ENCODE measurements at places on chromosomes 12 and 14.

DNA sequence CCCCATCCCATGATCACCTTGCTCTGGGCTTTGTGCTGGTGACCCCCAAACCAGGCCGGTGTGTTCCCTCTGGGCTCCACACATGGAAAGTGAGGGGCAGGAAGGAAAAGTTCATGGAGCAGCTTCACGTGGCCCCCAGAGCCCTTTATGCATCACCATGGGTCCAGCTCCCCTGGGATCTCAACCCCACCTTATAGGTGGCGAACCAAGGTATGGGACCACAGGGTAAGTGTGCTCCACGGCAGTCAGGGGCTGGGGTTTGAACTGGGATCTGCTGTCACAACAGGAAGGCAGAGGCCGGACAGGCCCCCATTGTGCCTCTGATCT lies 7.4 kb upstream of the BEGAIN start:
- DNase-seq: no peak

DNA sequence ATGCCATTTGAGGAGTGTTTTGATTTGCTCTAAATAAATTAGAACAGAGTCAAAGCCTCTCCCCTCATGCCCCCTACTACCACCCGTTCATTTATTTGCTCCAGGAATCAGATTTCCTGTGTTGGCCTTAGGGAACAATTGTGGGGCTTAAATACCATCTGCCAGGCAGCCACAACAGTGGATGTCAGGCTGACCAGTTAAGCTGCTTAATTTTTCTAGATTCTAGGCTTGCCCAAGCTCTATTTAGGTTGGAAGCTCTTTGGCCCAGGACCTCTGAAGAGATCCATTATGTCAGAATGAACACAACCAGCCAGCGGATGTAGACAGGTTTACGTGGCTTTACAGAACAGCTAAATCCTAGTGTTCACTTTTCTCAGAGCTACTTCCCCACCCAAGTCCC lies 1.0 kb upstream of the TIMELESS start:
- no peak for DNase-seq

GRCh38 chr14:61517911-61518384 lies 177.4 kb upstream of the HIF1A start:
- DNase-seq: no peak

- no peak for DNase-seq
Measured at GRCh38 chr12:65460063-65460462, 181.6 kb downstream of the MSRB3 start.

DNA sequence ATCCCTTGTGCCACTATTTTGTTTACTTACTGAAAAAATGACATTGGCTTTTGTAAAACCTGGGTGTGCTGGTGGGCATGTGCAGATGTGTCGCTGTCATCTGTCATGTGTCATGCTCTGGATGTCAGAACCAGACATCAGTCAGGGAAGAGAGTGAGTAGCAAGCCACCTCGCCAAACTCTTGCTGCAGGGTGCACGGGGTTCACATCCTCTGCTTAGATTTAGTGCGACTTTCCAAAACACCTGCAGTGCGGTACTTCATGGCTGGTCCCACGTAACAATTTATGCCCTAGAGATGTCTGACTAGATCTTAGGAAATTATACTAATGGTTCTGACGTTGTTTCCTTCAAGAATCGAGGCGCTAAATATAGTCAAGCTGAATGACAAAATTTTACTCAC lies 106.7 kb downstream of the CRADD start:
- DNase-seq: no peak

GRCh38 chr14:60634153-60634552 lies 15.1 kb downstream of the SIX1 start:
- no peak for DNase-seq

DNA sequence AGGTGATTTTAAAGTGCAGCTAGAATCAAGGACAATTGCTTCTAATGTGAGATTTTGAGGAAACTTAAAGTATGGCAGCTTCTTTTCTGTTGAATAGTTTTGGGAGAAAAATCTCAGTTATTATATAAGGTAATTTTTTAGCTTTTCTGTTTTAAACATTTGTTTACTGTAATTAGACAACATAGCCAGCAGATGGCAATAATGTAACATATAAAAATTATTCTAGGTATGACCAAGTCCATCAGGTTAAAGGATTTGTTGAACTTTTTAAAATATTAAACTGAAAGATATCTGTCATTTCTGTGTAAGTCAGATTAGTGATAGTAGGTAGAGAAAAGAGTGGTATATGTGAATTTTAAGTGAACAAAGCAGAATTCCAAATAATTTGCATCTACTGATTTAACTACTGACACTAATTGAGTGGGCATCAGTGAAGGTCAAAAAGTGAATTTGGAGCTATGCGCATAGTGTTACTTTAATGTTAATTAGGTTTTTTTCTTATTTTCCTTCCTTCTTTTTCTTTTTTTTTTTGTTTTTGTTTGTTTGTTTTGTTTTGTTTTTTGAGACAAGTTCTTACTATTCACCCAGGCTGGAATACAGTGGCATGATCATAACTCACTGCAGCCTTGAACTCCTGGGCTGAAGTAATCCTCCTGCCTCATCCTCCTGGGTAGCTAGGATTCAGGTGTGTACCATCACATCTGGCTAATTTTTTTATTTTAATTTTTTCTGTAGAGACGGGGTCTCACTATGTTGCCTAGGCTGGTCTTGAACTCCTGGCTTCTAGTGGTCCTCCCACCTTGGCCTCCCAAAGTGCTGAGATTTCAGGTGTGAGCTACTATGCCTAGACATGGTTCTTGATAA lies 18.6 kb downstream of the PRORP start:
- no peak for DNase-seq

GRCh38 chr14:39488600-39488999 lies 56.4 kb upstream of the FBXO33 start:
- DNase-seq: no peak

DNA sequence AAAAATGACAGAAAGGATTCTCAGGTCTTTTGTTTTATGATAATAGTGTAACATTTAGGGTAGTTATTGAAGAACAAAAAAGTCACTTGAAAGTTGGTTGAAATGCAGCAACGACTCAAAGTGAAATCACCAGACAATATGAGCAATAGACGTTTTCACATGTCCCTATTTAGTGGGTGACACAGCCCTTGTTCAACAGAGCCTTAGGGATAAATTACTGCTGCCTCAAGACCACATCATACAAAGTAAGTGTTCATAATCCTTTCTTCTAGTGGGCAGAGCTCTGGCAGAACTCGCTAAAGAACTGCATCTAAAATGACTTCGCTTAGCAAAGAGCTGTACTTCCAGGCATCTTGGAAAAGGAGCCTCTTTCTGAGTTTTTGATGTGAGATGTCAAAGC lies 128.5 kb upstream of the LMNTD1 start:
- DNase-seq: no peak

GRCh38 chr12:105337391-105337790 lies 6.9 kb downstream of the C12orf75 start:
- no peak for DNase-seq

- DNase-seq: peak; percentile 54
Measured at GRCh38 chr12:67647799-67648520, 585 bp upstream of the DYRK2 start.

GRCh38 chr12:67714648-67715047 lies 66.1 kb downstream of the DYRK2 start:
- DNase-seq: no peak

- DNase-seq: no peak
Measured at GRCh38 chr12:42144158-42144407, 591 bp downstream of the GXYLT1 start.

DNA sequence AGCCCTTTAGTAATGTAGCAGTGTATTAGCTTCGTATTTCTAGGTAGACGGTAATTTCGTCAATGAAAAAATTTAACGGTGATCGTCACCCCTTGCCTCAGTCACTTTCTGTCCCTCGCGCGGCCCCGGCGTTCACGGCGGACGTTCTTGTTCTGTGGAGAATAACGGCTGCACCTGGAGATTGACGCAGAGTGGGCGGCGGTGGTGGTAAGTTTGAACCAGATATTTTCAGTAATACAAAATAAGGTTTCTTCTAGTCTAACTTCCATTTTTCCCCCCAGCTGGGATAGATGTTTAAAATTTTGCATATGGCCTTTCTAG lies 341 bp downstream of the ZNF10 start:
- peak; percentile 16 for DNase-seq

- peak; percentile 29 for DNase-seq
Measured at GRCh38 chr14:54642801-54643695, 76.1 kb downstream of the SAMD4A start.

GRCh38 chr14:35336494-35337268 lies 44.5 kb downstream of the PSMA6 start:
- no peak for DNase-seq

- DNase-seq: no peak
Measured at GRCh38 chr14:73680821-73681220, 33.4 kb downstream of the PNMA1 start.

- no peak for DNase-seq
Measured at GRCh38 chr12:21913823-21914222, 27.4 kb downstream of the ABCC9 start.

GRCh38 chr12:89753997-89754396 lies 45.4 kb upstream of the ATP2B1 start:
- DNase-seq: no peak

DNA sequence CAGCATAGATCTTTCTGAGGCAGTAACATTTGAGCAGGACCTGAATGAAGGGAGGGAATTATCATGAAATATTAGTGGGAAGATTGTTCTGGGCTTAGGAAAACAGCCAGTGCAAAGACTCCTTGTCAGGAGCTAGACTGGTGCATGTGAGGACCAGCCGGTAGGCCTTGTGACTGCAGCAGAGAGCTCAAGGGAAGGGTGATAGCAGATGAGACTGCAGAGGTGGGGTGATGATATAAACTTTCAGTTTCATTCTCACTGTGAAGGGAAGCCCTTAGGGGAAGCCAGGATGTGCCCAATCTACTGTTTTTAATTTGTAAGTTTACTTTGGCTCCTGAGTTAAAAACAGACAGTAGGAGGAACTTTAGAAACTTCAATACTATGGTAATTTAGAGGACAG lies 12.4 kb downstream of the IL22 start:
- DNase-seq: peak; percentile 81

GRCh38 chr12:72465940-72466630 lies 193.9 kb downstream of the TRHDE start:
- DNase-seq: no peak

GRCh38 chr14:67996235-67996634 lies 176.7 kb downstream of the RAD51B start:
- no peak for DNase-seq

DNA sequence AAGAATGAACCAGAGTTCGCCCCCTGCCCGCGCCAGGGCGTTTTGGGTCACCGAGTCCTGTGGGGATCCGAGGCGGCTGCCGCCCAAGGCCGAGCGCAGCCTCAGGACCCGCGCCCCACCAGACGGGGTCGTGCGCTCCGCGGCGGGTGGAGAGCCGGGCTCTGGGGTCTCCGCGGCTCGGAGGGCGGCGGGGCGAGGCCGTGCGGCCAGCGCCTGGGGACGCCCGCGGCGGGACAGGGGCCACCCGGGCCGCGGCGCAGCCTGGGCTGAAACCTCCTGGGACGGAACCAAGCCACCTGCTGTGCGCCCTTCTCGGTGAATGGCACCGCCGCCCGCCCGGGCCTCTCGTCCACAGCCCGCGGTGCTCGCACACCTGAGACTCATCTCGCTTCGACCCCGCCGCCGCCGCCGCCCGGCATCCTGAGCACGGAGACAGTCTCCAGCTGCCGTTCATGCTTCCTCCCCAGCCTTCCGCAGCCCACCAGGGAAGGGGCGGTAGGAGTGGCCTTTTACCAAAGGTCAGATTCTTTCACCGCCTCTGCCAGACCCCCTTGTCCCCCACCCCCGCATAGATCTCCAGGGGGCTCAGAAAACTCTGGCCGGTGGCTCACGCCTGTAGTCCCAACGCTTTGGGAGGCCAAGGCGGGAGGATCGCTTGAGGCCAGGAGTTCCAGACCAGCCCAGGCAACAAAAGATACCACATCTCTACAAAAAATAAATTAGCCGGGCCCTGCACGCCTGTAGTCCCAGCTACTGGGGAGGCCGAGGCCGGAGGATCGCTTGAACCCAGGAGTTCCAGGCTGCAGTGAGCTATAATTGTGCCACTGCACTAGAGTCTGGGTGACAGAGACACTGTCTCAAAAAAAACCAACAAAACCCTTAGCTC lies 901 bp downstream of the B3GNT4 start:
- DNase-seq: peak; percentile 38

DNA sequence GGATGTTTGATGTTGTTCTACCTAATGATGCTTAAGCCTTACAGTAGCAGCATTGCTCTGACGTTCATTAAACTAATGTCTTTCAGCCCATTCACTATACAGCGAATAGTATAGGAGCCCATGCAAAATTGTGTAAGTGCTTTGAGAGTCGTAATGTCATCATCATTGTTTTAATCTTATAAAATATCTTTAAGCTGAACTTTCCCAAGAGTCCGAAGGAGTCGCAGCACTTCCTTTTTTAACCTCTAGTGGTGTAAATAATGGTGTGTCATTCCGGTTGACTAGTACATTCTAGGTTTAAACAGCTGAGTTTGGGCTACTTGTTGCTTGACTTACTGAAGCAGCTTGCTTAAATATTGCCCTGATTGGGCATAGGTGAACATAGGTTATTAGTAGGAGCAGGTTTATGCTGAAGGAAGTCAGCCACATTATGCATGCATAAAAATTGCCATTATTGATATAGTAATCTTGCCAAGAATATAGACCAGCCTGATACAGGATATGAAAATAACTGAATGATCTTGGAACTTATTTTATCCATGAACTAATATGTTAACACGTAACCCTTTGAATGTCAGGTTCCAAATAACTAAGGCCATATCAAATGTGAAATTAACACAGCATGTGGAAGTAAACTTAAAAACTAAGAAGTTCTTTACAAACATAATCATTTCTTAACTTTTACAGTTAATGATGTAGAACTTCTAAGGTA lies 2.6 kb downstream of the WNK1 start:
- DNase-seq: peak; percentile 61

DNA sequence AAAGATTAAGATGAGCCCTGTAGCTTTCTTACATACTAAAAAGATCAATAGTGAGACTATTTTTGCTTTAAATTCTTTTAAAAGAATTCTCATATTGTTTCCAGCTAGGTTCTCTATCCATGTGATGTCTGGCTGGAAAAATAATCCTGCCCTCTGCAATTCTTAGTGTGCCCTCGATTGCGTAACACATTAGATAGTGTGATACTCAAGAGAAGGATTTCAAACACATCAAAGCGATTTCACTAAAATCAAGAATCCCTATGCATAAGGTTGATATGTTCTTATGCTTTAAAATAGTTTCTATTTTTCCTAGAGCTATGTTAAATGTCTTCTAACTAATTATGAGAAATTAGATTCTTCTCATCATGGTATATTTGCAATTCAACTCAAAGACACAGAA lies 127.3 kb upstream of the PLEKHA5 start:
- DNase-seq: no peak

DNA sequence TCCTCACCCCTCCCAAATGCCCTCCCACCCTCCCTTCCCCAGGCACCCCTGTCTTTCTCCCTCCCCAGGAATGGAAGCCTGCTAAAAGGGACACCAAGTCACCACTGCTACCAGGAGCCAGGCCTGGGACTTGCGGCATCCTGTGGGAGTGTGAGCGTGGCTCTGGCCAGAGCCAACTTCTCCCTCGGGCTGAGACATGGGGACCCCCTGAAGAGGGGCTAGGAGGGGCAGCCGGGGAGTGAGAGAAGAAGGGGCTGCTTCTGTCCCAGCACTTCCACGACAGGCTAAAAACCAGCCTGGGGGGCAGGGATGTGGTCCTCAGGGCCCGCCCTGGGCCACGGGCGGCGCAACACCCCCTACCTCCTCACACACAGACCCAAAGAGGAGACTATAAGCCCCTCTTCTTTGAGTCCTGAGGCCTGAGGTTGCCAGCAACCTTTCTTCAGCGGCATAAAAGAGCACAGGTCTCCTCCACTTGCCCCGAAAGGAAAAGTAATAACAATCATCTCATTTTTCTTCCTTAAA lies 278.9 kb downstream of the DPF3 start:
- DNase-seq: no peak

All from GM20000 (cell line).